ENCODE measurements at places on chromosomes 5 and 9.

DNA sequence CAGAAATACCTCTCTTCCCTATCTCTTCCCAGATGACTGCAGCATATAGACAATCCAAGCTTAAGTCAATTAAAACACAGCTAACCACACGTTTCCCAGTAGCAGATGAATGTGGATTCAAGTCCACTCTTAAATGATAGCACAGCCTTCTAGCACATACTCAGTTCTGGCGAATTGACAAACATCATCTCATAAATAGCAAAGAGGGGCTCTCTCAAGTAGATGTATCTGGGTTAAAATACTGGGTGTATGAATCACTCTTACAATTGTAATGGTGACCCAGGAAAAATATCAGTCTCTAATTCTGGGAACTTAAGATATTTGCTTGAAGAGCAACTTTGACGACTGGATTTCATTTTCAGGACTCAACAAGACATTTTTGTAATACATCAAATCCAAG is 67.0 kb upstream of the HAPLN1 start:
- no peak for DNase-seq

GRCh38 chr9:135080286-135081263 is 6.9 kb upstream of the OLFM1 start:
- no peak for DNase-seq

DNA sequence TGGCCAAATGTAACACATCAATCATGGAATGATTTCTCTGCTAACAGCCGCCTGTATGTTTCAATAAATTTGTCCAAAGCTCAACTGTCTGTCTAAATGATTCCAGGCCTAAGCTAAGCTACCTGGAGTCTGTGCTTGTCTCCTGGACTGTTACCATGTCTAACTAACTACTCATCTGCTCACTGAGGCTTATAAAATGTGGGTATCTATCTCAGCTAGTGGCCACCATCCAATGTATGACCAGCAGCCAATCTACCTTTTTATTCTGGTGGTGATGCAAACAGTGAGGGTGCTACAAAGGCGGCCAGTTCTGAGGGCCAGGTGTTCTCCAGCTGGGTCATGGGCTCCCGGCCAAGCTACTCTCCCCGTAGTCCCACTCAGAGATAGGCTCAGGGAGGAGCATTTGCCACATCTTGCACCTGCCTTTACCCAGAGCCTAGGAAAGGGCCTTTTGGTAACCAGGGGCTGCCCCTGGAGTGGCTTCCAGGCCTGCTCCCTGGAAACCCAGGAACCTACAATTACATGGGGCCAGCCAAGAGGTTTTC is 59.1 kb downstream of the PFDN1 start:
- DNase-seq = no peak

DNA sequence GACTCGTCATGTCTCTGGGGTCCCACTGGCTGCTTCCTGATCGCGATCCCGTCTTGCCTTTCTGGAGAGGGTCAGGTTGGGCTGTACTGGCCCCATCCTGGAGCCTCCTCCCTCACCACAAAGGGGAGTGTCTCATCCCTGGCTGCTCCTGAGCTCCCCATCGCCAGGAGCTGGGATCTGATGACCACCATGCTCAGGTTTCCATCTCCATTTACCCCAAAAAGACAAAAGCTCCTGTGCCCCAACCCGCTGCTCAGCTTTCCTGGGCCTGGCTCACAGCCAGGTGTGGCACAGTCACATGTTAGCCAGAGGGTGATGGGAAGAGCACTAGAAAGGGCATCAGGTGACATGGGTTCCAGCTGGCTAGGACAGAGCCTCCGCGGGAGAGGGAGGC is 47.3 kb upstream of the CDKN2AIPNL start:
- no peak for DNase-seq

DNA sequence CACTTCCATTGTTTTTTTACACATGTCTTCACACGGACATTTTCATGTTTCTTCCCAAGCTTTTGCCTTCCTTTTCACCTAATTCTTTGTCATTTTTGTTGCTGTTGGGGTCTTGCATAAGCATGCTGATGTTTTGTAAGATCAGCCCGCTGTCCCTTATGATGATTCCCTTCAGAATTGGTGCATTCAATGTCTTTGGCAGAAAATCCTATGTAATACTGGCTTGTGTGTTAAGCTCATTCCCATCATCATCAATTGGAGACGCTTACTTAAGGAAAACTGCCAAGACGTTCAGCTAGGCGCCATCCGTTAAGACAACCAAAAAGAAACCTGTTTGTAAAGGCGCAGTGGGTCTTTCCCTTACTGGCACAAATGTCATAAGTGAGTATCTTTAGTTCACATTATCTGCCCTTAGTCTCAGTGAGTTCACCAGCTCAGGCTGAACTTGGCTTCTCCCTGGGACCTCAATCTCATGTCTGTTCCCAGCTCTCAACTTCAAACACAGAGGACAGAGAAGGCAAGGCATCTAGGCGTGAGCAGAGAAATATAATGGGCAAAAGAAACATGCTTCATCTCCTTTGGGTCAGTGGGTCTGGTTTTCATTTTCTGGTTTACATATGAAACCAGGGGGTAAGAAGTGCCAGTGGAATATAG is 97.9 kb downstream of the EFNA5 start:
- no peak for DNase-seq

DNA sequence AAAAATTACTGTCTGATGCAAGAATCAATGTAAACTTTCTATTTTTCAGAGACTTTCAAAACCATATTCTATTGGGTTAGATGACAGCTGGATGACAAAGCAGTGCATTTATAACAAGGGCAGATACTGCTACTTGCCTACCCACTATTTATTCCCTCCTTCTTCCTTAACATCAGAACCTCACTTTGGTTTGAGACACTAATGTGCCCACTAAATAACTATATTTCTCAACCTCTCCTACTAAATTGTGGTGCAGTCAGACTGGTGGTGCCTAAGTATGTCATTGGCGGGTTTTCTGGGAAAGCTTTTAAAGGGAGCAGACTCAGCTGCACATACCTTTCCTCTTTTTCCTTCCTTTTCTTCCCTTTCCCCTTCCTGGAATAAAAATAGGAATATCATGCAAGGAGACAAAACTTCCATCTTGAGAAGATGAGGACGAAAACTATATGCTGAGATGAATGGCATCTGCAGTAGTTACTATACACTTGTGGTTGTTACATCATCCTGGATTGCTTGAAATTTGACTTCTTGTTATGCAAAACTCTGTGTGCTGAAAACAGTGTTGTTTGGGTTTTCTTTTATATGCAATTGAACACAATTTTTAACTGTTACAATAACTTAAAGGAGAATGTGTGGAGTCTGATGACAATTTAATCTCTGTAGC is 43.8 kb downstream of the PRR16 start:
- no peak for DNase-seq

DNA sequence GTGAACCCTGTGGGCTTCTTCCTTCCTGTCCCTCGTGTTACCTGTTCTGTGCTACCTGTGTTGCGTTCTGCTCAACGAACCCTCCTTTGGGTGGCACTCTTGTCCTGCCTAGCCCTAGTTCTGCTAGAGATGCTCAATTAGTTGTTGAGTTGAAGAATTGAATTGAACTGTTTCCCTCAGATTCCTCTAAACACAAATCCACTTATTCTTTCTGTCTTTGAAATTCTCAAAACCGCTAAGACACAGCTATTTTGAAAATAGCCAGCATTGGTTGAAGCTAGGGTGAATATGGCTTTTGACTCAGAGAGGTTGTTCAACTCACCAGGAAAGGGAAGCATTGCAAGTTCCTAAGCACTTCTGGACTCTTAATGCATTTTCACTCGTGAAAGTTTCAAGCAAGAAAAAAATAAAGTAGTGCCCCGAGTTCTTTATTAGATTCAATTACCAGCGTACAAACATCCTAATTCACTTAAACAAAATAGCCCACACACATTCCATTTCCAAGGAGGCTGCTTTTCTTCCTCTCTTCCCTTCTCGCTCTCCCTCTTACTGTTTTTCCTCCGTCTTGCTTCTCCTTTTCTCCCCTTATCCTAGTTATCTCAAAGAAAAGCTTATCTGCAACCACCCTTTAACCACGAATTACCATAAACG is 642 bp upstream of the ITGA1 start:
- peak; percentile 40 for DNase-seq
